ENCODE measurements at places on chromosomes 6 and 20.

- no peaks in the 10 kb centered on the region for H3K27me3 ChIP-seq
- H3K4me1 ChIP-seq, result no peaks in the 10 kb centered on the region
- no peak overlapping the region for H3K4me3 ChIP-seq
- H3K36me3 ChIP-seq, result peaks cover 2% of the 10 kb centered on the region
These were observed 7.2 kb upstream of the LCA5 start for GRCh38 chr6:79544299-79544927.

DNA sequence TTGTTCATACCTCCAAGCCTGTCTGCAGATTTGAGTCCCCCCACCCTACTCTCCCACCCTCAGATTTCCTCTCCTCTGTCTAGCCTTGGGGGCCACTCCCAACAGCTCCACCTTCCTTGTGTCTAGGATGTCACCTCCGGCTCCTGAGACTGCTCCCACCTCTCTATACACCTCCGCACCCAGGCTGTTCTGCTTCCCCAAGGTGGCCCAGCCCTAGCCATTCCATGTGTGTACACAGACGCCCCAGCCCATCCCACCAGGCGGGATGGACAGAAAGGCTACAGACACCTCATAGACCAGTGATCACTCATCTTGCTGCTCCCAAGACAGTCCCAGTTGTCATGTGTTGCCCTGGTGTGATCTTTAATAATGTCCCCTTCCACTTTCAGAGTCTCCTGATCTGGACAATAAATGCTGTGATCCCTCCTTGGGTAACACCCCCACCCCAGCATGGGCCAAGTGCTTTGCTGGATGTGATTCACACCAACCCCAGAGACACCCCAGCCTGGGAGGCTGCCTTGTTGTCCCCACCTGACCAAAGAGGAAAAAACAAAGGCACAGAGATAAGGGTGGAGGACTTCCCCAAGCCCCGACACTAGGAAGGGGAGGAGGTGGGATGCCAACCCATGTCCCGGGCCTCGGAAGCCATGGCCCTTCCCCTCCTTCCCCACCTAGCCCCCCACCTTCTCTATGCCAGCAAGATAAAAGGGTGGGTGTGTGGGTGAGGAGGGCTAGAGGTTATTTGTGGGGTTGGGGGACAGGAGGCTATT is 36.1 kb downstream of the MDFI start:
- H3K27ac ChIP-seq, result no peak overlapping the region
- no peaks in the 10 kb centered on the region for H3K36me3 ChIP-seq
- H3K4me3 ChIP-seq, result no peak overlapping the region
- no peak for DNase-seq
- no peaks in the 10 kb centered on the region for H3K27me3 ChIP-seq
- no peaks in the 10 kb centered on the region for H3K4me1 ChIP-seq

DNA sequence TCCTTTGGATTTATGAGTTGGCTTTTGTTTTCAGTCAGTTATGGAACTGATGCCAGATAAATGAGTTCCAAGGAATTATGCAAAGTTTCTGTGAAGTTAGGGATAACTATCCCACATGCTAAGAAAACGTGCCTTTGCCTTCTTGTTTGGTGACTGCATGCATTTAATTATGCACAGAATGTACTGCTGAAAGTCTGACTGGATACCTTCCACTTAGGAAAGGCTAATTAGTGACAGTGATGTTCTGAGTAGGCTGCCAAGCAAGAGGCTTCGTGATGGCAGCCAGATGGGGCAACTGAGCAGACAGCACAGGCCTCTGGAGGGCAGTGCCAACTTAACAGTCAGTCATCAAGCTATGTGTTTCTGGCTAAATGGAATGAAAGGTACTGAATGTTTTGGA is 289.9 kb downstream of the CD109 start:
- no peak overlapping the region for H3K27ac ChIP-seq
- no peak for DNase-seq
- H3K27me3 ChIP-seq, result no peaks in the 10 kb centered on the region
- H3K36me3 ChIP-seq, result no peaks in the 10 kb centered on the region
- no peaks in the 10 kb centered on the region for H3K4me1 ChIP-seq

DNA sequence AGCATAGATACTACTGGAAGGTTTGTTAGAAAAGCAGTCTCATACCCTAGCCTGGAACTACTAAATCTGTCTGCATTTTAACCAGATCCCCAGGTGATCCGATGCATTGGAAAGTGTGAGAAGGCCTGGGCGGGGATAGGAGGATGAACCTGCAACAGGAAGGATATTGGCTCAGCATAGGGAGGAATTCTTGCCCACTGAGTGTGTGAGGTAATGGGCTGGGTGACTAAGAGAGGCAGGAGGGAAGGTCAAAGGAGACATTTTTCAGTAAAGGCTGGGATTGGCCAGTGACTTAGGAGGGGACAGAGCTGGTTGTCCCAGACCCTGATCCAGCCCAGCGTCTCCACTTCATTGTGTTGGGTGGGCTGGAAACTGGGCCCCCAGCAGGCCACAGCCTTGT is 191.0 kb upstream of the LRFN2 start:
- no peaks in the 10 kb centered on the region for H3K4me1 ChIP-seq
- H3K4me3 ChIP-seq, result no peak overlapping the region
- no peak for DNase-seq
- no peaks in the 10 kb centered on the region for H3K27me3 ChIP-seq
- no peak overlapping the region for H3K27ac ChIP-seq
- no peaks in the 10 kb centered on the region for H3K36me3 ChIP-seq

DNA sequence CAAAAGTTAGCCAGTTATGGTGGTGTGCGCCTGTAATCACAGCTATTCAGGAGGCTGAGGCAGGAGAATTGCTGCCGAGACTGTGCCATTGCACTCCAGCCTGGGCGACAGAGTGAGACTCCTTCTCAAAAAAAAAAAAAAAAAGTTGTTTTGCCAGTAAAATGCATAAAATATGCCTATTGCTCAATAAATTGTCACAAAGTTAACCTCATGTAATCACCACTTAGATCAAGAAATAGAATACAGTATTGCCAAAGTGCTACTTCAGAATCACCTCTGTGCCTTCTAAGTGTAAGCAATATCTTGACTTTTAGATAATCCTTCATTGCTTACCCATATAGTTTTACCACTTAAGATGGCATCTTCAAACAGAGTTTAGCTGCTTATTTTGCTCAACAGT is 80.7 kb downstream of the TRMT11 start:
- H3K4me3 ChIP-seq, result no peak overlapping the region
- H3K36me3 ChIP-seq, result no peaks in the 10 kb centered on the region
- H3K27ac ChIP-seq, result no peak overlapping the region
- DNase-seq, result no peak
- no peaks in the 10 kb centered on the region for H3K4me1 ChIP-seq
- H3K27me3 ChIP-seq, result no peaks in the 10 kb centered on the region

DNA sequence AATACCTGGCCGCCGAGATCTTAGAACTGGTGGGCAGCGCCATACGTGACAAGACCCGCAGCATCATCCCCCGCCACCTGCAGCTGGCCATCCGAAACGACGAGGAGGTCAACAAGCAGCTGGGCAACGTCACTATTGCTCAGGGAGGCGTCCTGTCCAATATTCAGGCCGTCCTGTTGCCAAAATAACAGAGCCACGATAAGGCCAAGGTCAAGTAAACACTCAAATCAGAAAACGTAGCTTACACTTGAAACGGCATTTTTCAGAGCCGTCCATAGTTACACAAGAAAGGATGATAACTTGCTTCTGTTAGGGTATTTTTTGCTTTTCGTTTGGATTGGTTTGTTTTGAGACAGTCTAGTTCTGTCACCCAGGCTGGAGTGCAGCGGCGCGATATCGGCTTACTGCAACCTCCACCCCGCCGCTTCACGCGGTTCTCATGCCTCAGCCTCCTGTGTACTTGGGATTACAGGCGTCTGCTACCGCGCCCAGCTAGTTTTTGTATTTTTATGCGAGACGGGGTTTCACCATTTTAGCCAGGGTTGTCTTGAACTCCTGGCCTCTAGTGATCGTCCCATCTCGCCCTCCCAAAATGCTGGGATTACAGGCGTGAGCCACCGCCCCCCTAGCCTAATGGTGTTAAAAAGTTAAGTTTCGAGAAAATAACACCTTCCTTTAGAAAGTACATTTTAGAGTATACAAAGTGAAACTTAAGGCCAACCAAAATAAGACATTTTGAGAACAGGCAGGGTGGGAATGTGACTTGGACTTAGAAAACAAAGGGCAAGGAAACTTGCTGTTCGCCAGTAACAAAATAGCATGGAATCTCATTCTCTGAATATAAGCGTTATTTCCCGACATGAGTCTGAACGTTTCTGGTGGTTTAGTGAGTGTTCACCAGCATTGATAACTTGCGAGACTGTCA is 42.8 kb upstream of the HFE start:
- no peaks in the 10 kb centered on the region for H3K27me3 ChIP-seq
- no peak overlapping the region for H3K4me3 ChIP-seq
- H3K36me3 ChIP-seq, result no peaks in the 10 kb centered on the region
- no peak overlapping the region for H3K27ac ChIP-seq
- H3K4me1 ChIP-seq, result peaks cover 3% of the 10 kb centered on the region
- DNase-seq, result no peak

DNA sequence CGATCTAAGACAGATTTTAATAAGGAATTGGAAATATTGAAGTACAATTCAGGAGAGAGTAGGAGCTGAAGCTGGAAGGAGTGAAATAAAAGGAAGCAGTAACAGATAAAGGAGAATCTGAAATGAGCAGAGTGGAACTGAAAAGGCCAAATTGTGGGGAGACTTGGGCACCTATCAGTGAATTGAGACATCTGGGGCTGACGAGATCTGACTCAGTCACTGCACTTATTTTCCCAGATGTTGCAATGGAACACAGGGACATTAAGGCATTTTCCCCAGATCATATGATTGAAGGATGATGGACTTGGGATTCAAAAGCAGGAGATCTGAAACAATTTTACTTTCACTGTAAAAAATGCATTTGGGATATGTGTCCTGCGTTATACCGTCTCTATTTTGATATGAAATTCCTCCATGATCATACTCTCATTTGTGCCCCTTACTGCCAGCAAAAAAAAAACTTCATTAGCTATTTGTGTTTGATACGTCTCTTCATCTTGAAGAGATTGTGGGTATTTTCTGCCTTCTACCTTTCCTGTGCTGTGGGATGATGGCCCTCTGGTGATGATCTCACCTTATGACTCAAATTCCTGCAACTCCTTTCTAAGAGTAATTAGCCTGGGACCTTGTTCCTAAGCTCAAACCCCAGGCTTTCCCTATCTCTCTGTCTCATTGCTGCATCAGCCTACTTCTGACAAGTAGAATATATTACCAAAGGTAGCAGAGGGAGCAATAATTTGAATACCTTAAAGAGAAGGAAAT is 278.5 kb upstream of the MAN1A1 start:
- no peak overlapping the region for H3K4me3 ChIP-seq
- no peaks in the 10 kb centered on the region for H3K27me3 ChIP-seq
- H3K4me1 ChIP-seq, result no peaks in the 10 kb centered on the region
- no peak for DNase-seq

DNA sequence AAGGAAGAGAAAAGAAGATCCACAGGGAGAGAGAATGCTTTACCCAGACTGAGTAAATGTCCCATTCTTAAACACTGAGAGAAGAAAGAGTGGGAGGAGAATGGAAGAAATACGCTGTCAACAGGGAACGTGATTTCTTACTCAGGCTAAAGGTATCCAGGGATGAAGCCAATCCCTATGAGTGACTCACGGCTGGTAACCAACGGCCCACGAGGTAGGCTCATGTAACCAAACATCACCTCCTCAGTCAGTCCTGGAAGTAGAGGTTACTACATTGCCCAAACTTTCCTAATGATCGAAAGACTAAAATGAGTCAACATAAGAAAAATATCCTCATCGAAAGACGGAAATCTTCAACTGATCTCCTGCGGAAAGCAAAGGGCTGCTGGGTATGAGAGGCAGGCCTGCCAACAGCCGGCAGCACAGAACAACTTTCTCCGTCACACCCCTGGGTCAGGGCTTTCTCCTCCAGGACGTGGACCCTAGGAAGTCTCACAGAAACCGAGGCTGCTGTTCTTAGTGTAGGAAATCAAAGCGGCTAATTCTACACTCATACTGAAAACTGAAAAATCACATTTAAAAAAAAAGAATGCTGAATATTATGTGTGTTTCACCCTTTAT is 292.6 kb downstream of the GMDS start:
- H3K4me3 ChIP-seq, result no peak overlapping the region
- no peaks in the 10 kb centered on the region for H3K27me3 ChIP-seq
- no peak overlapping the region for H3K27ac ChIP-seq
- DNase-seq, result no peak
